ENCODE measurements at places on chromosomes 2 and 18. TPM values are rescaled to one million over a fixed set of nuclear protein-coding genes. Genes with fewer than 3 reads are reported as not detected.

DNA sequence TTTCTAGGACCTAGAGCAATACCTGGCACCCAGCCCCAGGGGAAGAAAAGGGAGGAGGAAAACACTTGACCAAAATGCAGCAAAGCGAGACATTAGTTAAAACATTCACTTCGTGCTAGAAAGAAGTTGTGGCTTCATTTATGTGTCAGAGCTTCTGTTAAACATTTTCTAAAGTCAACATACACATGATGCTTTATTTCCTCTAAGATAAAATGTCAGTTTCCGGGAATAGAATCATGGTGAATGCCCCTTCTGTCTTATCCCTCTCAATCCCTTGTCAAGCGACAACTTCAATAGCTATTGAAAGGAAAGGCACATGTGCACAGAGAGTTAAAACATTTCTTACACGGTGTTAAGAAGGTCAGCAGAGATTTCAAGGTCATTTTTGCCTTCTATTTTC is 404.6 kb upstream of the CWC22 start:
- H3K27me3 ChIP-seq = no peaks in the 10 kb centered on the region
- no peaks in the 10 kb centered on the region for H3K36me3 ChIP-seq
- DNase-seq = no peak
- H3K4me3 ChIP-seq = no peak overlapping the region
- no peak overlapping the region for H3K27ac ChIP-seq

- peak; percentile 76 for DNase-seq
- H3K4me1 ChIP-seq = peaks cover 20% of the 10 kb centered on the region
- peaks cover 22% of the 10 kb centered on the region for H3K36me3 ChIP-seq
- no peak overlapping the region for H3K4me3 ChIP-seq
- peak overlapping the region; percentile 67 for H3K27ac ChIP-seq
These were observed 43.0 kb downstream of the BIN1 start for GRCh38 chr2:127063701-127064590.

DNA sequence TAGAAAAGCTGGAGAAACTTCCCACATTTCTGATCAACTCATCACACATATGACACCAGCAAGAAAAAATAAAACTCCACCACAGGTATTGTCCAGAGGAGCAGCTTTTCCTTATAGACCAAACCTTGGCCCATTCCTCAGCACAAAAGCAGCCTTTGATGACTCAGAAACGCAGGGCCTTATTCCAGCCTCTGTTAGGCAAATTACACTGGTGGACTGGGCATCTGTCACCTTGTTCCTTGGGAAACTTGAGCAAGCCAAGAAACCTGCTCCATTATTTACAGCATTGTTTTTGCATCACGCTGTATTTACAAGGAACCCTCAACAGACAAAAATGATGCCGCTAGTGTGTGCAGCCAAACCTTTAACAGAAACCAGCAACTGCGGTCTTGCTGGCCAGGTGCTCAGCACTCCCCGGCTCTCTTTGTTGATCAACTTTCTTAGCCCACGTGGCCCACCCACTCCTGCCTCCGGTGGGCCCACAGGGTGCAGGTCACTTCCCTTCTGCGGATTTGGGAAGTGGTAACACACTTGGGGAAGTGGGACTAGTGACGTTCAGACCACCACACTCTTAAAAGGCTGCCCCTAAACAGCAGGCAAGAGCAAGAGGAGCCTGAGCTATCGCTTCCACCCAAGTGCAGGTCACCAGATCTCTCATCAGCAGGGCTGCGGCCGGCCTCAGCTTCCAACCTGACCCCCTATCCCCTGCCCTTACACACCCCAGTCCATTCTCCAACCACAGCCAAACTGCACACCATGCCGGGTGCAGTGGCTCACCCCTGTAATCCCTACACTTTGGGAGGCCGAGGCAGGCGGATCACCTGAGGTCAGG is 1.5 kb downstream of the AP1S3 start:
- H3K36me3 ChIP-seq = no peaks in the 10 kb centered on the region
- H3K27me3 ChIP-seq = no peaks in the 10 kb centered on the region
- H3K4me1 ChIP-seq = peaks cover 11% of the 10 kb centered on the region
- no peak overlapping the region for H3K4me3 ChIP-seq

GRCh38 chr2:68167186-68167585 is 9.5 kb downstream of the PNO1 start:
- peaks cover 7% of the 10 kb centered on the region for H3K36me3 ChIP-seq
- DNase-seq = no peak
- H3K4me1 ChIP-seq = no peaks in the 10 kb centered on the region
- H3K4me3 ChIP-seq = no peak overlapping the region

- H3K4me3 ChIP-seq = no peak overlapping the region
- H3K27me3 ChIP-seq = no peaks in the 10 kb centered on the region
- no peak overlapping the region for H3K27ac ChIP-seq
These were observed 12.0 kb downstream of the SLC38A11 start for GRCh38 chr2:164943289-164943688.

- no peaks in the 10 kb centered on the region for H3K27me3 ChIP-seq
- DNase-seq = no peak
- no peak overlapping the region for H3K4me3 ChIP-seq
- H3K27ac ChIP-seq = no peak overlapping the region
- H3K4me1 ChIP-seq = no peaks in the 10 kb centered on the region
- H3K36me3 ChIP-seq = no peaks in the 10 kb centered on the region
These were observed 1383.5 kb downstream of the DPP10 start for GRCh38 chr2:115825912-115826311.

- peaks cover 10% of the 10 kb centered on the region for H3K4me1 ChIP-seq
- DNase-seq = no peak
- H3K27me3 ChIP-seq = no peaks in the 10 kb centered on the region
- H3K4me3 ChIP-seq = no peak overlapping the region
- no peak overlapping the region for H3K27ac ChIP-seq
These were observed 22.6 kb downstream of the SEPTIN10 start for GRCh38 chr2:109591206-109591605.

DNA sequence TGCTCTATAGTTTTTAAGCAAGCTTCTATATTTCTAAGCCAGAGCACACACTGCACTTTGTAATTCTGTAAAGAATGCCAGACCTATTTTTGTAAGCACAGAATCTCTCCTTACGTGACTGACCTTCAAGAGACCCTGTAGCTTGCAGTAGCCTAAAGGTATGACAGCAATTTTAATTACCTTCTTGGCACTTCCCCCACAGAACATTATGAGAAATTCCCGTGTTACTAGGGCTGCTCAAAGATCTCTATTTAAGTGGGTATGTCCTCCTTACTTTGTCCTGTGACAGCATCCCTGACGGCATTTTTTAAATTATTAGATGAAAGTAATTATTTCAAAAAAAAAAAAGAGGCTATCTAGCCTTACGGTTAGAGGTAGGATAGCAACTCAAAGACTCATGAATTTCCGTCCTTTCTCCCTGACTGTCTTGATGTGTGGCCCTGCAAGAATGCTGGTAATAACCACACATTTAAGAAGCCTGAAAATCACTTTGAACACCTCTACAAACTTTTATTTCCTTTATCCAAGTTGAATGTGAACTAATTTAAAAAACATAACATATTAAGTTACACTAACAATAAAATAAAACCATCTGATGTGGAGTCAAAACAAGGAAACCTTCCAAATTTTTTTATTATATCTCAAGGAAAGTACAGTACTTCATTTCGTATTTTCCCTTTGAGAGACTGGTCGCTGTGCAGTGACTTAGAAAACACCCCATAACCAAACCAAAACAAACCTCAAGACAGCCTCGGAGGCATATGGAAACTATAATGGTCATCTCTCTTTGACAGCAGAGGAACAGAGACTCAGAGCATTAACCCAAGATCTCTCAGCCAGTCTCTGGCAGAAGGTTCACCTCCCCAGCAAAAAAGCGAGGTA is 54.9 kb downstream of the THUMPD2 start:
- H3K27ac ChIP-seq = no peak overlapping the region
- H3K27me3 ChIP-seq = no peaks in the 10 kb centered on the region
- H3K36me3 ChIP-seq = no peaks in the 10 kb centered on the region
- H3K4me3 ChIP-seq = no peak overlapping the region

GRCh38 chr2:19264852-19265251 is 93.6 kb downstream of the OSR1 start:
- no peaks in the 10 kb centered on the region for H3K27me3 ChIP-seq
- H3K4me1 ChIP-seq = no peaks in the 10 kb centered on the region
- no peak overlapping the region for H3K27ac ChIP-seq
- DNase-seq = no peak
- no peak overlapping the region for H3K4me3 ChIP-seq

DNA sequence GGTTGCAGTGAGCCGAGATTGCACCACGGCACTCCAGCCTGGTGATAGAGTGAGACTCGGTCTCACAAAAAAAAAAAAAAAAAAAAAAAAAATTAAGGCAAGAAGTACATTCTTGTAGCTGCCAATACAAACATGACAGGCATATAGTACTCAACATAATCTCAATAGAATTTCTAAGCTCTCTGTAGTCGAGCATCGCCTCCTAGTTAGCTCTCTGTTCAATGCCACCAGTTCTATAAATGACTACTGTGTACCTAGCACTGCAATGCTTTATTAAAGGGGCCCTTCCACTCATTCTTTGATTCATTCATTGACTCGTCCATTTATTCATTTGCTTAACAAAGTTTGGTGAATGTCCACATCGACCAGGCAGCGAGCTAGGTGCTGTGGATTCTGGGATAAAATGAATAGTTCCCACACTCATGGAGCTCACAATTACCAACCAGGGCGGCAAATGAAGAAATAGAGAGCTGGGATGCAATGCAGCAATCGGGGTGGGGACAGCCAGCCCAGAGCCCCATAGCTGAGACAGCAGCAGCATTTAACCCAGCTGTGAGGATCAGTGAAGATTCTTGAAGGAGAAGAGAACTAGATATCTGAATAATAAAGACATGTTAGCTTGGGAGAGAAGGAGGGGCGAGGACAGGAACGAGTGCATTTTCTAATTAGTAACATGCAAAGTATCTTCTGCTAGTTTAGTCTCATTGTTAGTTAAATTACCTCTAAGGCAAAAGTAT is 349.8 kb downstream of the LPIN1 start:
- H3K4me3 ChIP-seq = no peak overlapping the region
- H3K36me3 ChIP-seq = no peaks in the 10 kb centered on the region
- H3K4me1 ChIP-seq = no peaks in the 10 kb centered on the region
- no peak for DNase-seq
- H3K27me3 ChIP-seq = no peaks in the 10 kb centered on the region
- no peak overlapping the region for H3K27ac ChIP-seq

G6PC2 gene
- total RNA-seq = not detected

GRB14 gene
- 14.0 TPM for total RNA-seq

FNDC4 gene
- 6.1 TPM for total RNA-seq

SCYGR4 gene
- total RNA-seq = not detected

All from sigmoid colon (tissue), 7 donors.